ENCODE measurements at places on chromosomes 11 and 22. TPM values are rescaled to one million over a fixed set of nuclear protein-coding genes. Genes with fewer than 3 reads are reported as not detected.

GRCh38 chr11:114243461-114244372 lies 52.5 kb upstream of the NNMT start:
- DNase-seq, result no peak

GRCh38 chr22:30077279-30077880 lies 2.9 kb upstream of the HORMAD2 start:
- no peak for DNase-seq

DNA sequence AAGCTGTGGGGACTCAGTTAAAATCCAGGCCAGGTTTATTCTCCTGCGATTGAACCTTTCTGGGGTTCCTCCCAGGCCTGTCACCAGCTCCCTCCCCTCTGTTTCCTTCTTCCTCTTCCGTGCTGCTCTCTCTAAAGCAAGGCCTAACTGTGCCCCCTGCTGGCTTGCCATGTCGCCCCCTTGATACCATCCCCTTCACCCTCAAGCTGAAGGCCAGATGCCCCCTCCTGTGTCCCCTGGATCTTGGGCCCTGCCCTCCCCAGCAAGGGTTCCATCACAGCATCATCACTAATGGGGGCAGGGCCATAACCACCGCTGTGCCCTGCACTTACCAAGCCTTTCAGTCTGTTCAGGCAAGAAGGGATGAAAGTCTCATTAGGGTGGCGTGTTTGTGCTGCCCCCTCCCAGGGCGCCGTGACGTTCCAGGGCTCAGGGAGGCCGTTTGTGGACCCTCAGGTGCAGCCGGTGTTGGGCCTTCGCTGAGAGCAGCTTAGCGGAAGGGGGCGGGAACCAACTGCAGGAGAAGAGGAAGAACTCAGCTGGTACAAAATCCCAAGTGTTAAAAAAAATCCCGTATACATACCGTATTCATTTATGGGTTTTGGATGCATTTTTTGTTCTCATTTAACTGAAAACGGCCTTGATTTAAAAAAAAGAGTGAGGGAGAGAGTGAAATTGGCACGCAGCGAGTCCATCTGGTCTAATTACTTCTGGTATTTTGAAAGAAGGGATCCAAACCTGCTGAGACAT lies 69.9 kb downstream of the MPPED1 start:
- DNase-seq, result no peak

DNA sequence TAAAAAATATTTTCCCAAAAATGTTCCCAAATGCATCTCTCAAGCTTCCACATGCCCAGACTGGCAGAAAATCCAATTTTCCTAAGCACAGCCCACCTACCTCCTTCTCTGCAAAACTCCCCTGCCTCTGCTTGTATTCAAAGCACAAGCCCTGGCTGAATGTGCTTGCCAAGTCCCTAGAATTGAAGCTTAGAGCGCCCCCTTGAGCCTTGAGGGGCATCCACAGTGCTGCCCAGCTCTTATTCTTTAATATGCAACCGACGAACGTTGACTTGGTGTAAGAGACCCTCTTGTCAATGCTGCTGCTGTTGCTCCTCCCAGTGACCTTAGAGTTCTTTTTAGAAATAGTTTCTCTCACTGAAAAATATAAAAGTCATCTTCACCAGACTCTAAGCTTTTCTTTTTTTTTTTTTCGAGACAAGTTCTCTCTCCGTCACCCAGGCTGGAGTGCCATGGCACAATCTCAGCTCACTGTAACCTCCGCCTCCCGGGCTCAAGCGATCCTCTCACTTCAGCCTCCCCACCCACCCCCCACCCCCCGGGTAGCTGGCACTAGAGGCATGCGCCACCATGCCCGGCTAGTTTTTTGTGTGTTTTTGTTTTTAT lies 63.5 kb upstream of the CAPRIN1 start:
- DNase-seq, result peak; percentile 72

VSIG10L2 gene
- total RNA-seq, result not detected

TPH1 gene
- total RNA-seq, result 0.51 TPM

WEE1 gene
- 36.8 TPM for total RNA-seq

IL10RA gene
- 39.3 TPM for total RNA-seq

TPST2 gene
- total RNA-seq, result 32.5 TPM
